ENCODE measurements at places on chromosomes 2 and 18.

- peak; percentile 56 for DNase-seq
Measured at GRCh38 chr2:12501469-12502158, 215.1 kb upstream of the TRIB2 start.

- no peak for DNase-seq
Measured at GRCh38 chr18:48079885-48080284, 149.4 kb upstream of the SMAD2 start.

- no peak for DNase-seq
Measured at GRCh38 chr2:221778025-221778424, 205.9 kb upstream of the EPHA4 start.

- no peak for DNase-seq
Measured at GRCh38 chr2:15983496-15983895, 43.1 kb downstream of the MYCN start.

- DNase-seq: no peak
Measured at GRCh38 chr18:50969448-50969847, 1.6 kb downstream of the ELAC1 start.

Data from stimulated activated CD8-positive, alpha-beta memory T cell treated with anti-CD3 and anti-CD28 coated beads, Interleukin-7, amount 100 ng/mL, for 24 hours (primary cell).